ENCODE measurements at places on chromosomes 5 and 9.

- no peak for DNase-seq
Measured at GRCh38 chr5:116378777-116379121, 195.9 kb downstream of the SEMA6A start.

- DNase-seq: no peak
Measured at GRCh38 chr9:127153501-127153900, 31.1 kb upstream of the ANGPTL2 start.

DNA sequence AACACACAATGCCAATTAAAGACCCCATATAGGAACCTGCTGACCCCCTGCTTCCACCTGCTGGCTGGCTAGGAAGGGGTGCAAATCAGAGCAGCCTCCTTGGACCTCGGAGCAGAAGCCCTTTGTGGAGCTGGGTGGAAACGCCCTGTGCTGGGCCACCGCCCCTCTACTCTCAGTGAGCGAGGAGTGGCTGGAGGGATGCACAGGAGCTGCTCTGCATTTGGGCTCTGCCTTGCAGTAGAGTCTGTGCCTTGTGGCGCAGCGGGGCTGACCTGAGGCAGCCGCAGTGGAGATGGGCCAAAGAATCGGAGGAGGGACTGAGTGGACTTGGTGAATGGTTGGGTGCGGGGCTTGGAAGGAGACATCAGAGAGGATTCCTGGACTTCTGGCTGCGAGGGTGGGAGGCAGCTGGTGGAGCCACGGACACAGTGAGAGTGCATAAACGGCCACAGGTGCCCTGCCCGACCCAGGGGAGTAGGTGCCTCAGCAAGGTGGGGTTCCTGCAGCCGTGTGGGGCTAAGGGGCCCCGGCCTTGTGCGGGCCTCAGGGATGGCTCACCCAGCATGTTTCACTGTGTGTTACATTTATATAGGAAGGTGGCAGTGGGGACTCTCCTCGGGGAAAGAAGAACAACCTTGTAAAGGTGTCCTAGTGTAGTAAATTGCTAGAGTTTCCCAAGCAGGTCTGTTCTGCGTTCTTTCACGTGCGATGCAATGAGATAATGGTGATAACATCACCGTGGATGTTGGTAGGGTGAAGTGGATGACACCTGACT lies 14.1 kb upstream of the IRX4 start:
- no peak for DNase-seq

DNA sequence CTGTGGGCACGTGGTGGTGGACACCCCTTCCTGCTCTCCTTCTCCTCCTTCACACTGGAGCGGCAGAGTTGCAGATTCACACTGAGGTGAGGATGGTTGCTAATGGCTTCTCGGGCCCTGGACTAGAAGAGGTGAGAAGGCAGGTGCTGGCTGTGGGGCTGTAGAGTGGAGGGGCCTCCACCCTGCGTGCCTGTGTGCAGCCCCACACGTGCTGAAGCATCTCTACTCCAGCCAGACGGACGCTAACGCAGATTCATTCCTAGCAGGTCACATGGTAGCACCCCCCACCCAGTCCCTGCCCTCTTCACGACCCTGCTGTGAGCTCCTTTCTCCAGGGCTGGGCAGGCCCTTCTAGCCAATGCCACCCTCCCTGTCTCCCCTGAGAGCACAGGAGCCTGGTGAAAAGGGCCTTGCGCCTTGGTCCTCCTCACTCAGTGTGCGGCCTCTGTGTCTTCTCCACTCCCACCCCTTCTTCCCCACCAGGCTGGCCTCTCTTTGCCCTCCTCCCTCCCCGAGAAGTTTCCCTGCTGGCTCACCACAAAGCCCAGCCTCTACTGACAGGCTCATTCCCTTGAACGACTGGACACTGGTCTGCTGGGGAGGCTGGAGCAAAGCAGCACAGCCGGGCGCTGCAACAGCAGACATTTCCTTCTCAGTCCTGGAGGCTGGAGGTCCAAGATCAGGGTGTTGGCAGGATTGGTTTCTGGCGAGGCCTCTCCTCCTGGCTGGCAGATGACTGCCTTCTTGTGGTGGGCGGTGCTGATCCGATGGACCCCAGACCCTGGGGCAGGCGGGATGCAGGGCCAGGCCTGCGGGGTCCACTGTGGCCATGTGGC lies 14.2 kb downstream of the CACNA1B start:
- no peak for DNase-seq

DNA sequence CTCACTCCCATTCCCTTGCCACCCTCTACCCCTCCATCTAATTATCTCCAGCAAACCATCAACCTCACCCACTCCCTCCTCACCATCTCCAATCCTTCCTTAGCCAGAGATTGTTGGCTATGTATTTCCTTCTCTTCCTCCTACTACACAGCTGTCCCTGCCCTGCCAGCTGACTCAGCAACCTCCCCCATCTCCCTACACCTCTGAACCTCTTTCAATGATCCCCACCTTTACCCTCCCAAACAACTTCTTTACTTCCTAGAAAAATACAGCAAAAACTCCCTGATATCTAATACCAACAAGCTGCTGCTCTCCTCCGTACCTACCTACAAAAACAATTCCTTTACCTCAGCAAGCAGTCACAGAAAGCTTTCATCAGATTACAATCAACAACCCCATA lies 37.3 kb downstream of the SPTLC1 start:
- DNase-seq: no peak

DNA sequence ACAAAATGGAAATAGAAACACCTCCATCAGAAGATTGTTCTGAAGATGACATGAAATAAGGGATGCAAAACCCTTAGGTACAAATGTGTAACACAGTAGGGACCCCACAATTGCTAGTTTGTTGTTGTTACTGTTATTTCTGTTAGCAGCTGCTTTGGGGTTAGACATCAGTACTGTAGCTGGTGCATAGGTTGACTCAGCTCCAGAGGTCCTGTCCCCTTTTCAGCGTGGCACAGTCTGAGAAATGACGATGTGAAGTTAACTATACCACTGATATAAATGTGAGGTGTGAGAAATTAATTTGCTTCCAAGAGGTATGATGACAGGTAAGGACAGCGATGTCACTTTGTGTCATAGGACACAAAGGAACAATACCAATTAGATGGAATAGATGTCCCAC lies 384.6 kb upstream of the KLF4 start:
- no peak for DNase-seq

DNA sequence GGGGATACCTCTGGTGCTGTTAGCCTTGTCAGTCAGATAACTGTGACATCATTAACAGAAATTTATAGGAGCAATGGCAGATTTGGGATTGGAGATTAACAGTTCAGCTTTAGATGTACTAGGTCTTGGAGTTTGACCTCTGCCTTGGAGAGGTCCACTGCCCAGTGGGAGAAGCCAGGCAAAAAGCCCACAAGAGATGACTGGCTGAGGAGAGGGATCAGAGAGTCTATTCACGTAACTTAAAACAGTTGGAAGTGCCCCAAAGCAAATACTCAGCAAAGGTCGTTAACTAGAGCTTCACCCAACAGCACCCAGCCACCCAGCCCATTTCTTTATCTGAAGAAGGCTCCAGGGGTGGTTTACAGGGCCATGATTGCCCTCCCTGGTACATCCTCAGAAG lies 232.7 kb upstream of the PPP1R2B start:
- no peak for DNase-seq

GRCh38 chr5:108678091-108678490 lies 69.6 kb upstream of the FER start:
- DNase-seq: no peak

- DNase-seq: no peak
Measured at GRCh38 chr9:20504930-20505329, 117.4 kb downstream of the MLLT3 start.

DNA sequence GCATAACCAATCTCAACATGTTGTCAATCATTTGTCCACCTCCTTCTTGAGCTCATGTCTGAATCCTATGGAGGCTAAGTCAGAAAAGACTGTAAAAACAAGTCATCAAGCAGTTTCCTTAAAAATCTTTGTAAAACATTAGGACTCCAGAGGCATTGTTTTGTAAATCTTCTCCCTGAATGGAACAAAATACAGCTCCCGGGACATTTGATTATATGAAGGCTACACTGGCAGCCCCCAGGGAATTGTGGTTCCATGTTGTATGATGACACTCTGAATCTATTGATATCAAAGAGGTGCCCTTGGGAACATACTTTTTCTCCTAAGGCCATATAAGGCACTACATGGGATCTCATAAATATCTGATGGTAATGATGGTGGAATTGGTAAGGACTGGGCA lies 83.2 kb upstream of the NUDT12 start:
- DNase-seq: no peak

- DNase-seq: no peak
Measured at GRCh38 chr5:4704951-4705350, 435.2 kb upstream of the ADAMTS16 start.

- DNase-seq: no peak
Measured at GRCh38 chr9:110446171-110446570, 108.5 kb upstream of the TXNDC8 start.

GRCh38 chr5:1246711-1247431 lies 21.7 kb downstream of the SLC6A18 start:
- no peak for DNase-seq

GRCh38 chr5:102591650-102592049 lies 92.8 kb upstream of the SLCO6A1 start:
- DNase-seq: no peak

DNA sequence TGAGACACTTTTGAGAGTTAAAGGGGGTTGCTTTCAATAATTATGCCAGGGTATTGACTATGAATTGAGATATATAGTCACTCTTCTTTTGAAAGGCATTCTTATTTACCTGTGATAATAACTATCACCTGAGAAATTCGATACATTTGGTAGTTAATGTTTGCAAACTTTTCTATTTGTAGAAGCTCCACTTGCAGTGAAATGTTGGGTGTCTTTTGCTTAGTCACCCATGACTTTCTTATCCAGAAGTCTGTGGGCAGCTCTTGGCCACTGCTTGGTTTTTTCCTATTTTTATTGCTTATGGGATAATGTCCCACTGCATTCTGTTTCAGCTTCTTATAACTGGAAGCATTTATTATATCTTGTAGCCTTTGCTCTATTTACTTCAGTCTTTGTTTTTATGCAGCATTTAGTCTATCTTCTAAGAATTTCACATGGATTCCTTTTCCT lies 3.9 kb downstream of the MACIR start:
- no peak for DNase-seq

DNA sequence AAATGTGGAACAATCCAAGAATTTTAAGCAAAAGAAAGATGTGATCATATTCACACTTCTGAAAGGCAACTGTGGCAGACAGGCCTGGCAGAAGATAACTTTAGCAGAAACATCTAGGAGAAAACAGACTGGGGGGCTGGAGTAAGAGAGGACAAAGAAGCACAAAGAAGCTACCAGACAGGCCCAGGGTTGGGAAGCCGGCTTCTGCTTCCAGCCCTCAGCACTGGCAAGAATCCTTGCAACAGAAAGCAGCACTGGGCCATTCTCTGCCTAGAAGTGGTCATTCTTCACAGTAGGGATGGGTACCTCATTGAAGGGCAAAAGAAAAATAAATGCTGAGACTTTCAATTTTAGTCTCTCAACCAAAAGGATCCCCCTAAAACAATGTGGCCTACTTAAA lies 49.6 kb downstream of the EFNA5 start:
- DNase-seq: no peak

DNA sequence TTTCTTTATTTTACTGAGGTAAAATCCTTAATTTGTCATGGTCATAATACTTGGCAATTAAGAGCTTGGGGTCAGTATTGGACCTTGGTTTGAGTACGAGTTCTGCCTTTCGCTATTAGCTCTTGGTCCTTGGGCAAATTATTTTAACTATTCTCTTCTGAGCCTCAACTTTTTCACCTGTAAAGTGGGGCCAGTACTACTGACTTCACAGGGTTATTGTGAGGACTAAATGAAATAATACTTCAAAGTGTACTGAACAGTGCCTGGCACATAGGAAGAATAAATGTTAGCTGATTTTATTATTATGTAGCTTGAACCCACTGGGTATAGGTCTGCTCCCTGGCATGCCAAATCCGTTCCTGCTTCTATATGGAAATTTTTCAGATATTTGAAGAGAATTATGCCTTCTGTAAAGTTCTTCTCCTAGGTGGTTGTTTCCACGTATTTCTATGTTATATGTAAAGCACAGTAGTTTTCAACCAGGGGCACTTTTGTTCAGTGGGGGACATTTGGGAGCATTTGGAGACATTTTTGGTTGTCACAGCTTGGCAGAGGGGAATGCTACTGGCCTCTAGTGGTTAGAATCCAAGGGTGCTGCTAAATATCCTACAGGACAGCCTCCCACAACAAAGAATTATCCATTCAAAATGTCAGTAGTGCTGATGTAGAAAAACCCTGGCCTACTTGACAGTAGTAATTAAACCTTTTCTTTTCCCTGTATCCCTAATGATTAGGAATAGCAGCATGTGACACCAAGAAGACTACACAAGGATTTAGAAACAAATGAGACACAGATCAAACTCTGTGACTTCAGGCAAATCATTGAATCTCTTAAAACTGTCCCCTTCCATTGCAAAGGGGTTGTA lies 4.5 kb downstream of the RCL1 start:
- no peak for DNase-seq

- DNase-seq: no peak
Measured at GRCh38 chr9:137267933-137268355, 9.6 kb upstream of the TOR4A start.

DNA sequence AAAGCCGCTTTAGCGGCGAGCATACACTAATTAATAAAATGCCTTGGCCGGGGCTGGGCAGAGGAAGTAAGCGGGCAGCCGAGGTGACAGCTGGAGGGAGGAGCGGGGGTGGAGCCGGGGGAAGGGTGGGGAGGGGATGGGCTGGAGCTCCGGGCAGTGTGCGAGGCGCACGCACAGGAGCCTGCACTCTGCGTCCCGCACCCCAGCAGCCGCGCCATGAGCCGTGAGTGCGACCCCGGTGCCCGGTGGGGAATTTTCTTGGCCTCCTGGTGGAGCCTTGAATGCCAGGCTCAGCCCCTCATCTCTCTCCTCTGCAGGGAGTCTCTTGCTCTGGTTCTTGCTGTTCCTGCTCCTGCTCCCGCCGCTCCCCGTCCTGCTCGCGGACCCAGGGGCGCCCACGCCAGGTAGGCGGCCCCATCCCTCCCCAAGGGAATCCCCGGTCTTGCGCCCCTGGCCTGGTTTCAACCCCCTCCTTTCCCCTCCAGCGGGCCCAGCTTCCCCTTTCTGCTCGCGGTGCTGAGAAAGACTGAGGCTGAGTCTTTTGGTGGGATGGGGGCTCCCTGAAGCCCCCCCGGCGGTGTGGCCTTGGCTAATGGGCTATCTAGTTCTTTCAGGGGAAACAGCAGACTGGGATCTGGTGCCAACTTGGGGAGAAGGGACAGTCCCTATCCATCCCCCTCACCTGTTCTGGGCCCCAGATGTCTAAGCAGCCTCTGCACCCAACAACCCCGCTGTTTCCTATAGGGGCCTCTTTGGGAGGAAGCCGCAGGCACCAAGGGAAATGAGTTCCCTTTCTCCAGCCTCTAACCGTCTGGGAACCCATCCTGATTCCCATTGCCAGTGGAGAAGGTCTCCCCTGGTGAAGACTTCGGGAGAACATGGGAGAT lies at the start of gene PTGS1:
PTGS1 (plus strand) TSS at position 156 of the 887 bp plus-strand sequence; CDS start at position 217, 61 bp downstream.
- DNase-seq: no peak

DNA sequence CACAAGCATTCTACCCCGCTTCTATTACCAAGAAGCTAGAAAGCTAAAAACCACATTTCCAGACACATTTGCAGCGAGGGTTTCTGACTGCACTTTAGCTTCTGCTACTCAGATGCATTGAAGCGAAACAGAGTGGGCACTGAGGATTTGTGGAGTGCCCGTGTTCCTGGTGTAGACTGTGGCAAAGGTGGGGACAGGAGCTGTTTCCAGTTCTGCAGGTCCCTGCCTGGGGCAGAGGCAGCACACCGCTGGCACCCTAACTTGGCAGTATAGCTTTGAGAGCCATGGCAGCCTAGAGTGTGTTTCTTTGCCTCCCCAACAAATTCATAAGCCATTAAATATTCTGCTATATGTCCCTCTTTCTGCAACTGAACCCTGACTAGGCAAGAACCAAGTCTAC lies 108.6 kb upstream of the SPOCK1 start:
- no peak for DNase-seq

GRCh38 chr5:98463676-98464075 lies 309.8 kb upstream of the RGMB start:
- no peak for DNase-seq
